Vagina (tissue), 2 donors: ENCODE measurements at places on chromosomes 4 and X. TPM values are rescaled to one million over a fixed set of nuclear protein-coding genes. Genes with fewer than 3 reads are reported as not detected.
A peak's percentile ranks its signal among the peaks of the same experiment; 100 is the strongest.

- peaks cover 32% of the 10 kb centered on the region for H3K4me1 ChIP-seq
- no peak overlapping the region for H3K4me3 ChIP-seq
Observed at GRCh38 chr4:145507636-145508035, 26.0 kb downstream of the SMAD1 start.

The NAA11 gene
- not detected for total RNA-seq

The LDB2 gene
- 70.0 TPM for total RNA-seq

- no peaks in the 10 kb centered on the region for H3K27me3 ChIP-seq
- DNase-seq = no peak
- no peaks in the 10 kb centered on the region for H3K4me1 ChIP-seq
- H3K27ac ChIP-seq = no peak overlapping the region
- no peak overlapping the region for H3K4me3 ChIP-seq
Observed at GRCh38 chrX:46953597-46953996, 41.4 kb downstream of the JADE3 start.

GRCh38 chrX:37926700-37927099, 79.3 kb upstream of the DYNLT3 start:
- no peaks in the 10 kb centered on the region for H3K4me1 ChIP-seq
- H3K36me3 ChIP-seq = no peaks in the 10 kb centered on the region
- H3K27ac ChIP-seq = no peak overlapping the region
- H3K27me3 ChIP-seq = no peaks in the 10 kb centered on the region

GRCh38 chrX:38109042-38109898, 102.9 kb downstream of the SYTL5 start:
- H3K36me3 ChIP-seq = no peaks in the 10 kb centered on the region
- no peak overlapping the region for H3K4me3 ChIP-seq
- no peak overlapping the region for H3K27ac ChIP-seq
- no peak for DNase-seq
- no peaks in the 10 kb centered on the region for H3K4me1 ChIP-seq

The BTK gene
- total RNA-seq = 4.4 TPM

- H3K36me3 ChIP-seq = no peaks in the 10 kb centered on the region
- peak overlapping the region; percentile 79 for H3K4me3 ChIP-seq
- DNase-seq = no peak
- peak overlapping the region; percentile 60 for H3K27ac ChIP-seq
Observed at GRCh38 chr4:76690011-76690905, 207.7 kb downstream of the SOWAHB start.

DNA sequence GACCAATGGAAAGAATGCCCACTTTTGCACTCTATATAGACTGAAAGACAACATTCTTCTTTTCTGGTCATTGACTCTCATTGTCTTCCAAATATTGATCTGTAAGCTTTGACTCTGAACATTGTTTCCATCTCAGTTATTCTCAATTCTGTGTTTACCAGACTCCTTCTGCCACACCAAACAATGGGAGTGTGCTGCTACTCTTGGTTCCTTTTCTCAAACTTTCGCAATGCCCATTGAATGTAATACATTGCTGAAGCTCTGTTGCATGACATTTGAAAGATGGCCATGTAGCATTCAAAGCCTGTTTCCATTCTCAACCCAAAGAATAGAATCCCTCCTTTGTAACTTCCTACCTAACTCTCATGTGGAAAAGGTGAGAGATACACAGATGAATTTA, 136.2 kb downstream of the BTC start:
- H3K27ac ChIP-seq = no peak overlapping the region
- DNase-seq = no peak
- H3K36me3 ChIP-seq = no peaks in the 10 kb centered on the region
- no peaks in the 10 kb centered on the region for H3K27me3 ChIP-seq
- H3K4me3 ChIP-seq = no peak overlapping the region
- H3K4me1 ChIP-seq = peaks cover 7% of the 10 kb centered on the region

GRCh38 chrX:151875270-151876026, 37.2 kb upstream of the MAGEA4 start:
- no peaks in the 10 kb centered on the region for H3K4me1 ChIP-seq
- no peaks in the 10 kb centered on the region for H3K27me3 ChIP-seq
- DNase-seq = no peak
- H3K27ac ChIP-seq = no peak overlapping the region

GRCh38 chr4:168021666-168022065, 70.7 kb upstream of the ANXA10 start:
- no peaks in the 10 kb centered on the region for H3K27me3 ChIP-seq
- no peaks in the 10 kb centered on the region for H3K4me1 ChIP-seq
- no peak overlapping the region for H3K4me3 ChIP-seq
